ENCODE measurements at places on chromosomes 5 and 9. TPM values are rescaled to one million over a fixed set of nuclear protein-coding genes. Genes with fewer than 3 reads are reported as not detected.
A peak's percentile ranks its signal among the peaks of the same experiment; 100 is the strongest.

PCDHGC4 gene
- 1.7 TPM for total RNA-seq

DAB2 gene
- total RNA-seq, result 221 TPM

SLC25A2 gene
- total RNA-seq, result 0.61 TPM

ANKRD31 gene
- 0.13 TPM for total RNA-seq

DNA sequence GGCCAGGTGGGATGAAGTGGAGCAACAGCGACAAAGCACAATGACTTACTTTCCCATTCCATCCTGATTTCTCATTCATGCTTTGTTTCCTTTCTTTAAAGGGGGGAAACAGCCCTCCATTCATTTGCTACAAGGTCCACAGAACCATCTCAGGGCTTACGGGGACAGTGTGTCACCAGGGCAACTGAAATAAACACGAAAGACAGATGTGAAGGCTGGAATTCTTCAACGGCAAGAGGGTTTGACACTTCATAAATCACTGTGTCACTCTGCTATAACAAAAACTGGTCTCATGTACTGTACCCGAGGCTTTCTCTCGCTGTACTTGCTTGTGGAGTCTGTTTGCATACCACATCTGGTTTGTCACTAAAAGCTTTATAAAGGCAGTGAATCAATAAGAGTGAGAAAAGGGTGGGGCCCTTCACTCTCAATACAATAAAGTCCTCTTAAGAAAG is 150.8 kb downstream of the EFNA5 start:
- DNase-seq, result no peak

PRDM9 gene
- not detected for total RNA-seq

- no peak for DNase-seq
Observed at GRCh38 chr9:38259519-38260218, 132.8 kb upstream of the ALDH1B1 start.

RUFY1 gene
- total RNA-seq, result 40.9 TPM

GRCh38 chr9:125189011-125189360 is 617 bp downstream of the PPP6C start:
- DNase-seq, result peak; percentile 90

- no peak for DNase-seq
Observed at GRCh38 chr9:132068605-132069004, 11.1 kb downstream of the MED27 start.

PDE6A gene
- total RNA-seq, result not detected

DBH gene
- not detected for total RNA-seq

DNA sequence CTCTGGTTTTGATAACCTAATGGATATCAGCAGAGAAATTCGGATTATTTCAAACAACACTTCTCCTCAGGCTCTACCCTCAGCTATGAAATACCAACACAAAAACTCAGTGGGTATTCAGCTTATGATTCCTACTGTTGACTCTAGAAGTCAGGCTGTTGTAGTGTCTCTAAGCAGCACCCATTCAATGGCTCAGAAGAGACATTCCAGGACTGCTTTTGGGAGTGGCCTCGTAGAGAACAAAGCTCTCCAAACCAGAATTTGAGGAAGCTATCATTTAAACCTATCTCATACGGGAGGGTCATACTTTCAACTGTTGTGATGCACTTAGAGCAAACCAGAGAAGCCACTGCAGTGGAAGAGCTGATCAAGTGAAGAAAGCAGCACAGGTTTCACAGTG is 34.1 kb downstream of the ETF1 start:
- DNase-seq, result no peak

DNA sequence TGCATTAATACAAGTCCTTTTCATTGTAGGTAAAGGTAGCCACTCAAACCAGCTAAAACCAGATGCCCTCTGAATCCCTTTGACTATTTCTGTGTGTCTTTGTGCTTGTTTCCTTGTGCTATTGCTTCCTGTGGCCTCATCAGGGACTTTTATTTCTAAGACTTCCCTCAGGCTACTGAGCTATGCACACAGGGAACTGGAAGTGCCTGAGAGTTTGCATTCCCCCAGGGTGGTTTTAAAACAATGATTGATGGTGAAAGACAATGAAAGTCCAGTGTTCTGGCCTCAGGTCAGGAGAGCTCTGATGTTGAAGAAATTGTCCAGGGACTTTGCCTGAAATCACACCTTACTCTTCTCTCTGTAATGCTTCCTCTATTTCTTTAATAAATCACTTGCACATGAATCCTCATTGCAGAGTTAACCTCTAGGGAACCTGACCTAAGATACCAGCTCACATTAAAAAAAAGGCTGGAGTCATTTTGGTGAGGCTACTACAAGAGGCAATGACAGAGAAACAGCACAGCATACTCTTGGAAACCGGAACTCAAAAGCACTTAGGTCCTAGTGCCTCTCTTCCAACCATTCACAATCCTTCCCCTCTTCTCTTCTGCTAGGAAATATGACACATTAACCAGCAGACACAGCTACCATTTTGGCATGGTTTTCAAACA is 158.1 kb upstream of the NREP start:
- DNase-seq, result no peak

- DNase-seq, result no peak
Observed at GRCh38 chr5:10264604-10265003, 14.5 kb downstream of the CCT5 start.

All from mesenteric fat pad (tissue), 1 donor.